OCI-M1 (cell line): ENCODE measurements at places on chromosomes 13 and 19.

GRCh38 chr13:99294198-99294597 lies 13.0 kb downstream of the GPR183 start:
- DNase-seq, result no peak

DNA sequence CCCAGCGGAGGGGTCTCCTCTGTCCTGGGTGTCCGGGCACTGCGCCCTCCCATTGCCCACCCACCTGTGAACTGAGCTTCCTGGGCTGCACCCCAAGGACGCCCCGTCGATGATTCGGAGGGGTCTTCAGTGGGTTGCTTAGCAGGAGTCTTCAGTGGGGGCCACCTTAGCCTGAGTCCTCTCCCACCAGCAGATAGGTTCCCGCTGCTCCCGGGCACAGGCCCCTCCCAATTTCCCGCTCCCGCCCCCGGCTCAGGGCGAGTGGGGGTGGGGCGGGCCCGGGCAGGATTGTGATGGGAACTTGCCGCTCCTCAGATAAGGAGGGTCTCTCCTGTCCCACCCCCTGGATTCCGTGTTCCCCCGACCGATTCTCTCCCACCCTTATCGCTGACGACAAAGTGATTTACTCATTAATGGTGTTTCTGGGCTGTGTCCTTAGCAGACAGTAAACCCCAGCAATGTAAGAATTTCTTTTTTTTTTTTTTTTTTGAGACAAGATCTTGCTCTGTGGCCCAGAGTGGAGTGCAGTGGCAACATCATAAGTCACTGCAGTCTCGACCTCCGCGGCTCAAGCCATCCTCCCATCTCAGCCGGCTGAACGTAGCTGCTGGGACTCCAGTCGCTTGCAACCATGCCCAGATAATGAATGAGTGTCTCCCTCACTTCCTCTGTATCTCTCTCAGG lies 655 bp upstream of the S1PR5 start:
- peak; percentile 90 for DNase-seq

GRCh38 chr19:13960863-13961784 lies 8.8 kb downstream of the DCAF15 start:
- DNase-seq, result no peak

GRCh38 chr13:23922005-23922932 lies 25.0 kb upstream of the C1QTNF9B start:
- no peak for DNase-seq

DNA sequence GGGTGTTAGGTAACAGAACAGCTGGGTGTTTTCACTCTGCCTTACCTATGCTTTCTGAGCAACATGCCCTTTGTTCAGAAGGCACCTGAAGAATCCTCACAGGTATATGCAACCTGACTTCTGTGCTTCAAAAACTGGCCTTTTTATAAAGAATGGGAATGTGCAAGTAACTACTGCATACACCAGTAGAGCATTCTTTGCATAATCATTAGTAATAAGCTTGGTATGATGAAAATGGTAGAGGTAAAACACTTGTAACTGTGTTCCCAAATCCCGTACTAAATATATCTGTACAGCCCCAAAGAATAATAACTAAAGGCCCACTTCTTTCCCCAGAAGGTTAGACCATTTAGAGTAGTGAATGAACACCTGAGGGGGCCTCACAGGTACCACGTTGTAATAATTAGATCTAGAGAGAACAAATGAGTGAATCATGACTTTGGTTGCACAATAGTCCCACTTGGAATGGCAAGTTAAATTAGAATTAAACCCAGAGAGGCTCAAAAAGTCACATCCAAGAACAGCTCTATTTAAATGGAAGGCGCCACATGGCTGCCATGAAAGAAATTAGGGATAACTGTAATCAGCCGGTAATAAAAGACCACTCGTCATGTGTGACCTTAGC lies 413.9 kb downstream of the KLF12 start:
- no peak for DNase-seq

DNA sequence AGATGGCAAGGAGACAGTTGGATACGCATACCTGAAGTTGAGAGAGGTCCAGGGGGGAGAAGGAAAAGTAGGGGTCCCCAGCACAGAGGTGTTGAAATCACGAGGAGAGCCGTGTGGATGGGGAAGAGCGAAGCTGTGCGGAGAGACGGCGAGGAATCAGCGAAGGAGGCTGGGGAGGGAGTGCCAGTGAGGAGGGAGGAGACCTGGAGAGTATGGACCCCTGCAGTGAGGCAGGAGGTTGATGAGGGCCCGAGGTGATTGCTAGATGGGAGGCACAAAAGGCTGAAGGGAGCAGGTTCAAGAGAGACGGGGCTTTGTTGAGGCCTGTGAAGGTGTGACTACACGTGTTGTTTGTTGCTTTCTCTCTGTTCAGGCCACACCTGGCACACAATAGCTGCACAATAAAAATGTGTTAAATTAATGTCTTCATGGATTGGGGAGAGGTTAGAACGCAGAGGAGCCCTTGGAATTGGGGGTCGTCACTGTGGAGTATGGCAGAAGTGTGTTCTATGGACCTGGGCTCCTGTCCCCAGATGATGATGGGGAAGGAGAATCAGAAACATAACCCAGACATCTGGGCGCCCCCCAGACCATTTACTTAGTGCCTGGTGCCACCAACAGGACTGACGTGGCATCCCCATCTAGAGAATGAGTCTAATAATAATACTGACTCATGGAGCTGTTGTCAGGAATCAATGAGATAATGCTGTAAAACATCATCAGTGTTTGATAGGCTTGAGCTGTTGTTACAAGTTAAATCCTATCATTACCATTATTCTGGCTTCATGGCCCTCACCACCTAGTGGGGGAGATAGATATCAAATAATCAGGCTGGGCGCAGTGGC lies 137.5 kb downstream of the SIPA1L3 start:
- DNase-seq, result no peak

GRCh38 chr13:34926508-34926907 lies 15.6 kb upstream of the NBEA start:
- DNase-seq, result peak; percentile 16

GRCh38 chr13:106336668-106337067 lies 198.8 kb downstream of the EFNB2 start:
- DNase-seq, result no peak

GRCh38 chr19:19523177-19523576 lies 5.5 kb upstream of the YJEFN3 start:
- DNase-seq, result no peak

GRCh38 chr19:30557212-30557611 lies 185.0 kb downstream of the ZNF536 start:
- no peak for DNase-seq

GRCh38 chr19:54298357-54299125 lies 14.4 kb downstream of the LILRA5 start:
- no peak for DNase-seq

DNA sequence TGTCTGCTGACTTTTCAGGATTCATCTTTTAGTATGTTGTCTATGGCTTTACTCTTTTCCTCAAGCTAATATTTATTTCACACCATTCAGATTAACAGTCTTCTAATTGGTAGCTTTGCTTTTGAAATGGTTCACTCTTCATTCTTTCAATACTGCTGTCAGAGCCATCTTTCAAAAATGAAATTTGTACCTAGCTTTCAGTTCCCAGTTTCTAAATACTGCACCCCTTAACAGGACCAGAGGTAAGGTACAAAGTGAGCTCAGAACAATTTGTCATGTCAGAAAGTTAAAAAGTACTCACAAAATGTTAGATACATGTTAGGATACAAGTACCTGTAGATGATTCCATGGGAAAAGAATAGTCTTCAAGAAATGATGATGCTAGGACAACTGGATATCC lies 83.0 kb downstream of the FNDC3A start:
- no peak for DNase-seq

GRCh38 chr19:17889609-17890214 lies 18.0 kb downstream of the SLC5A5 start:
- DNase-seq, result peak; percentile 57

GRCh38 chr19:18697680-18698079 lies 14.2 kb downstream of the CRTC1 start:
- no peak for DNase-seq
